ENCODE measurements at places on chromosomes 6 and 20. TPM values are rescaled to one million over a fixed set of nuclear protein-coding genes. Genes with fewer than 3 reads are reported as not detected.

DNA sequence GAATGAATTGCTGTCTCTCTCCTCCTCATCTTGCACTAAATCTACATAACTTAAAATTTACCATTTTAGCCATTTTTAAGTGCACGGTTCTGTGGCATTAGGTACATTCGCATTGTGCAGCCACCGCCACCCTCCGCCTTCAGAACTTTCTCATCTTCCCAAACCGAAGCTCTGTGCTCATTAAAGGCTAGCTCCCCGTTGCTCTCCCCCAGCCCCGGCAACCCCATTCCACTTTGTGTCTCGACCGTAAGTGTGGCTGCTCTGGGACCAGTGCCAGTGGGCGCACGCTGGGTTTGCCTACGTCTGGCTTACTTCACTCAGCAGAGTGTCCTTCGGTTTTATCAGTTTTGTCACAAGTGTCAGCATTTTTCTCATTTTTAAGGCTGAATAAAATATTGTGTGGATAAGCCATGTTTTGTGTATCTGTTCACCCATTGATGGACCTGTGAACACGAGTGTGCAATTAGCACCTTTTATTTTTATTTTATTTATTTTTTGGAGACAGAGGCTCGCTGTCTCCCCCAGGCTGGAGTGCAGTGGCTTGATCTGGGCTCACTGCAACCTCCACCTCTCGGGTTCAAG is 16.8 kb downstream of the SLC17A9 start:
- no peak overlapping the region for H3K27ac ChIP-seq
- H3K4me3 ChIP-seq = no peak overlapping the region
- no peak for DNase-seq
- H3K4me1 ChIP-seq = no peaks in the 10 kb centered on the region

DNA sequence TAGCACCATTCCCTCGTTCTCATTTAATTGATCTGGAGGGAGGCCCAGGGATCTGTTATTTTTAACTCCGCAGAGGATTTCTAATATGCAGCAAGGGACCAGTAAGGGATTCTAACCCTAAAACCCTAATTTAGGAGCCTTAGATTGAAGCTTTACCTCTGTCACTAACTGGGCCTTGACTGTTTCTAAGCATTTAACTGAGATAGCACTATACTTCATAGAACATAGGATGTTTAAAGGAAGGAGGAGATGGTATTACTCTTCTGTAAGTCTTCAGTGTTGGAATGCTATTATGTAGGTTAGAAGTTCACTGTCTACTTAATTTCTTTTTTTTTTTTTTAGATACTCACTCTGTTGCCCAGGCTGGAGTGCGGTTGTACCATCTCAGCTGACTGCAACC is 242.5 kb downstream of the ZFAND3 start:
- no peak overlapping the region for H3K4me3 ChIP-seq
- H3K27me3 ChIP-seq = no peaks in the 10 kb centered on the region
- H3K36me3 ChIP-seq = peaks cover 17% of the 10 kb centered on the region

GRCh38 chr6:67775333-67775732 is 859.7 kb upstream of the ADGRB3 start:
- H3K4me1 ChIP-seq = no peaks in the 10 kb centered on the region
- H3K4me3 ChIP-seq = no peak overlapping the region
- no peaks in the 10 kb centered on the region for H3K27me3 ChIP-seq
- no peaks in the 10 kb centered on the region for H3K36me3 ChIP-seq
- no peak overlapping the region for H3K27ac ChIP-seq
- no peak for DNase-seq

PAK5 gene
- polyA plus RNA-seq = not detected

GRCh38 chr6:15420959-15421438 is 175.1 kb downstream of the JARID2 start:
- no peak overlapping the region for H3K4me3 ChIP-seq
- H3K4me1 ChIP-seq = peaks cover 2% of the 10 kb centered on the region
- H3K27ac ChIP-seq = no peak overlapping the region

DNA sequence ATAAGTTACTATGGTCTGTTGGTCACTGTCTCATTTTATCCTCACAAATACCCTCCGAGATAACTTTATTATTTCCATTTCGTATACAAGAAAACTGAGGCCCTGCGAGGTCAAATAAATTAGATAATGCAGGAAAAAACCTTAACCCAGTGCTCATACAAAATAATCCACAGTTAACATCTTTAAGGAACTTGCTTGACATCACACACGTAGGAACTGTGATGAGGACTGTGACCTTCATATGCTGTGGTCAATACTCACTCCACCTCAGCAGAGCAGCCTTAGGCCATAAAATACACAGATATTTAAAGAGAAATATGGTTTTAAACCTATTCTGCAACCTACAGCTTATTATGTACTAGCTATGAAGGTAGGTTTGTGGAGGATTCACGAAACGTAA is 34.3 kb downstream of the PRDM1 start:
- no peak for DNase-seq
- no peak overlapping the region for H3K4me3 ChIP-seq
- H3K27me3 ChIP-seq = no peaks in the 10 kb centered on the region
- H3K4me1 ChIP-seq = no peaks in the 10 kb centered on the region

HLA-DOB gene
- polyA plus RNA-seq = 1.6 TPM

LTV1 gene
- 19.0 TPM for polyA plus RNA-seq

IMPG1 gene
- polyA plus RNA-seq = not detected

GRCh38 chr20:25339608-25340007 is 51.0 kb downstream of the ABHD12 start:
- no peak overlapping the region for H3K27ac ChIP-seq
- H3K27me3 ChIP-seq = no peaks in the 10 kb centered on the region
- H3K4me1 ChIP-seq = peaks cover 8% of the 10 kb centered on the region

FRS3 gene
- polyA plus RNA-seq = 4.3 TPM

DNA sequence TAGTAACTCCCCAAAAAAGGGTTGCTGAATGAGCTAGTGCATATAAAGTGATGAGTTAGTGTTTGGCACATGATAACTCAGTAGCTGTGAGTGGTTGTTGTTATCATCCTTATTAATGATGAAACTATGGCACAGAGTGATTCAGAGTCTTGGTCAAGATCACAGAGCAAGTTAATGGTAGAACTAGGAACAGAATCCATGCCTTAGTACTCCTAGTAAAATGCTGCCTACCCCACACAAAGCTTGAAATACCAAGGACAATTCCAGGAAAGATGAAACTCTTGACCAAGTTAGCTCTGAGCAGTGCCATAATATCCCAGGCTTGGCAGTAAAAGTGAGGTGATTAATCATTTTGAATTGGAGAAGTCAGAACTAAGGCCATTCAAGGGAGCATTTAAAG is 109.1 kb upstream of the ENPP5 start:
- H3K4me3 ChIP-seq = no peak overlapping the region
- no peaks in the 10 kb centered on the region for H3K4me1 ChIP-seq
- no peak overlapping the region for H3K27ac ChIP-seq
- H3K27me3 ChIP-seq = no peaks in the 10 kb centered on the region

LHFPL5 gene
- polyA plus RNA-seq = not detected

LTB gene
- not detected for polyA plus RNA-seq

- no peaks in the 10 kb centered on the region for H3K4me1 ChIP-seq
- no peak overlapping the region for H3K27ac ChIP-seq
- no peak overlapping the region for H3K4me3 ChIP-seq
- peak; percentile 3 for DNase-seq
- H3K27me3 ChIP-seq = no peaks in the 10 kb centered on the region
- H3K36me3 ChIP-seq = no peaks in the 10 kb centered on the region
Measured at GRCh38 chr6:159533568-159533967, 159.5 kb downstream of the SOD2 start.

- no peak overlapping the region for H3K4me3 ChIP-seq
Measured at GRCh38 chr6:157887892-157888291, 64.8 kb downstream of the SNX9 start.

GRCh38 chr6:55199239-55199638 is 24.9 kb downstream of the HCRTR2 start:
- no peaks in the 10 kb centered on the region for H3K36me3 ChIP-seq
- H3K4me1 ChIP-seq = no peaks in the 10 kb centered on the region
- peaks cover 2% of the 10 kb centered on the region for H3K27me3 ChIP-seq
- H3K4me3 ChIP-seq = no peak overlapping the region

- H3K4me1 ChIP-seq = no peaks in the 10 kb centered on the region
- no peak overlapping the region for H3K27ac ChIP-seq
- H3K27me3 ChIP-seq = no peaks in the 10 kb centered on the region
- no peak for DNase-seq
- no peak overlapping the region for H3K4me3 ChIP-seq
- no peaks in the 10 kb centered on the region for H3K36me3 ChIP-seq
Measured at GRCh38 chr6:12395898-12396297, 105.7 kb downstream of the EDN1 start.

TRIM40 gene
- polyA plus RNA-seq = not detected

- peaks cover 8% of the 10 kb centered on the region for H3K4me1 ChIP-seq
- peaks cover 8% of the 10 kb centered on the region for H3K36me3 ChIP-seq
- no peaks in the 10 kb centered on the region for H3K27me3 ChIP-seq
- no peak overlapping the region for H3K27ac ChIP-seq
Measured at GRCh38 chr20:402496-402885, 5.6 kb upstream of the RBCK1 start.

DNA sequence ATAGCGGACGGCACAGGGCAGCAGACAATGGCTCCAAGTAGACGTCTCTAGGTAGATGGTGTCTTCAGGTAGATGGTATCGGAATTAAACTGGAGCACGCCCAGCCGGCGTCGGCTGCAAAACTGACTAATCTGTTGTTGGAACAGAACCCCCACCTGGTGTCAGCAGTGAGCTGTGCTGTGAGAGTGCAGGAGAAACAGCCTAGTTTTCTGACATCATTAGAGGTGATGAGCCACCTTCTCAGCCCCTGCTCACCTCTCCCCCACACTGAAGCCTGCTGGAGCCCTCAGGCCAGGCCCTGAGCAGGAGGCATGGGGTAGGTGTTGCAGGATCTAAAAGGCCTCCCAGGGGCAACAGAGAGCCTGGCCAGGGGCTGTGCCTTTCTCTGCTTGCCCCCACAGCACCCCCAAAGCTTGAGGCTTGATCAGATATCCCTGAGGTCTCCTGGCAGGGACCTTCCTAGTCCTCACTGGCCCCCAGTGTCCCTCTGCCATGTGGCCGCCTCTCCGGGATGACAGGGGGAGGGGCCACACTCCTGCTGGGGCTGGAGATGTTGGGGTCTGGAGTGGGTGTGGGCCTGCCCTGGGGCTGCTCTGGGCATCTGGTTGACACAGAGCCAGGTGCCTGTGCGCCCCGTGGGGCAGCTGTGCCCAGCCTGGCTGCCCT is 6.9 kb upstream of the HELZ2 start:
- no peak overlapping the region for H3K27ac ChIP-seq
- H3K27me3 ChIP-seq = no peaks in the 10 kb centered on the region
- no peak overlapping the region for H3K4me3 ChIP-seq
- no peaks in the 10 kb centered on the region for H3K36me3 ChIP-seq

- no peak overlapping the region for H3K4me3 ChIP-seq
- H3K36me3 ChIP-seq = no peaks in the 10 kb centered on the region
- peak; percentile 30 for DNase-seq
- H3K27ac ChIP-seq = no peak overlapping the region
- peaks cover 5% of the 10 kb centered on the region for H3K4me1 ChIP-seq
- no peaks in the 10 kb centered on the region for H3K27me3 ChIP-seq
Measured at GRCh38 chr20:25397821-25398220, 7.2 kb upstream of the ABHD12 start.

DNA sequence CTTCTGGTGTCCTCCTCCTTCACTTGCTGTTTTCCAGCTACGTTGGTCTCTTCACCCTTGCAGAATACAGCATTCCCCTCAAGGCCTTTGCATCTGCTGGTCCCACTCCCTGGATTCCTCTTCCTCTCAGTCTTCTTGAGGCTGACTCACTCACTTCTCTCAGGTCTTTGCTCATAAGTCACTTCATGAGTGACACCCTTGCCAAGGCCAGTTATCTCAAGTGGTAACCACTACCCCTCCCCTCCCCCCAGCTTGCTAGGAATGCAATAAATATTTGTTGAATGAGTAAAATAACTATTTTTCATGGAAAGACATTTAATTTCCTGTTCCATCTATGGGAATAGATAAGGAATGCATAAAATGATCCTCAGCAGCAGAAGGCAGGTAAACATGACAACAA is 131.7 kb downstream of the PLCB4 start:
- H3K4me1 ChIP-seq = peaks cover 18% of the 10 kb centered on the region
- DNase-seq = peak; percentile 68
- no peaks in the 10 kb centered on the region for H3K27me3 ChIP-seq
- H3K36me3 ChIP-seq = no peaks in the 10 kb centered on the region

DNA sequence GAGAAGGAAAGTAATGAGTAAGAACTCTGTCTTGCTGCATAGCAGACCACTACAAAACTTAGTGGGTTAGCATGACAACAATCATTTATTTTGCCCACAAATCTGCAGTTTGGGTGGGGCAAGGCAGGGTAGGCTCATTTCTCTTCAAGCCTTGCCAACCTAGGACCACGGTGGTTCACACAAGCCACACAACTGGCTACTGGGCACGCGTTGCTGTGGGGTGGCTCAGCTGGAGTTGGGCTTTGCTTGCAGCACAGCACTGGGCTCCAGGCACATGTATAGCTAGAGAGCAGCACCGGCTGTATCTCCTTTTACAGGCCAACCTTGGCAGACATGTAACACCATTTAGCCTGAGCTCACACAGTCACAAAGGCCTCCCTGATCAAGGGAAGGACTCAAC is 4.6 kb upstream of the NXT1 start:
- H3K4me1 ChIP-seq = peaks cover 2% of the 10 kb centered on the region
- no peaks in the 10 kb centered on the region for H3K36me3 ChIP-seq
- H3K27me3 ChIP-seq = peaks cover 9% of the 10 kb centered on the region
- H3K4me3 ChIP-seq = no peak overlapping the region
- DNase-seq = no peak

DNA sequence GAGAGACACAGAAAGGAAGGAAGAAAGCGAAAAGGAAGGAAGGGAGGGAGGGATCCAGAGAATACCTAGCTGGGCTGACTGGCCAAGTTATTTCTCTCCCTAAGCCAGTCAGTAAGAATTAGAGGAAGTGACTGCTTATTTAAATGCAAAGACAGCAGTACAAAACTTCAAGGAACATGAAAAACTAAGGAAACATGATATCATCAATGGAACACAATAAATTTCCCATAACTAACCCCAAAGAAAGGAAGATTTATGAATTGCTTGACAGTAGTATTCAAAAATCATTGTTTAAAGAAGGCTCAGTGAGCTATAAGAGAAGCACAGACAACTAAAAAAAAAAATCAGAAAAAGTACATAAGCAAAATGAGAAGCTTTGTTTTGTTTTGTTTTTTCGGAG is 252.3 kb upstream of the SASH1 start:
- no peak overlapping the region for H3K4me3 ChIP-seq
- no peaks in the 10 kb centered on the region for H3K36me3 ChIP-seq

- no peak for DNase-seq
- no peaks in the 10 kb centered on the region for H3K36me3 ChIP-seq
- H3K4me1 ChIP-seq = no peaks in the 10 kb centered on the region
- H3K4me3 ChIP-seq = no peak overlapping the region
- H3K27me3 ChIP-seq = peaks cover 31% of the 10 kb centered on the region
Measured at GRCh38 chr6:30000156-30000791, 57.9 kb downstream of the HLA-A start.

GRCh38 chr6:9504191-9504590 is 910.7 kb downstream of the TFAP2A start:
- no peaks in the 10 kb centered on the region for H3K27me3 ChIP-seq
- no peaks in the 10 kb centered on the region for H3K36me3 ChIP-seq
- no peak overlapping the region for H3K4me3 ChIP-seq
- DNase-seq = no peak

TUBB gene
- 2,004 TPM for polyA plus RNA-seq

GRCh38 chr6:53327017-53327395 is 21.7 kb downstream of the ELOVL5 start:
- H3K27ac ChIP-seq = peak overlapping the region; percentile 67
- peak; percentile 24 for DNase-seq
- peaks cover 20% of the 10 kb centered on the region for H3K4me1 ChIP-seq
- no peaks in the 10 kb centered on the region for H3K36me3 ChIP-seq
- no peak overlapping the region for H3K4me3 ChIP-seq

RIPPLY2 gene
- not detected for polyA plus RNA-seq

- no peak overlapping the region for H3K27ac ChIP-seq
- DNase-seq = no peak
- no peaks in the 10 kb centered on the region for H3K4me1 ChIP-seq
- H3K27me3 ChIP-seq = no peaks in the 10 kb centered on the region
- no peaks in the 10 kb centered on the region for H3K36me3 ChIP-seq
Measured at GRCh38 chr20:61662226-61662967, 403.3 kb downstream of the TAF4 start.
